ENCODE measurements at places on chromosomes 1 and 21.

- DNase-seq: no peak
These were observed 4.6 kb upstream of the ETS2 start for GRCh38 chr21:38800924-38801744.

DNA sequence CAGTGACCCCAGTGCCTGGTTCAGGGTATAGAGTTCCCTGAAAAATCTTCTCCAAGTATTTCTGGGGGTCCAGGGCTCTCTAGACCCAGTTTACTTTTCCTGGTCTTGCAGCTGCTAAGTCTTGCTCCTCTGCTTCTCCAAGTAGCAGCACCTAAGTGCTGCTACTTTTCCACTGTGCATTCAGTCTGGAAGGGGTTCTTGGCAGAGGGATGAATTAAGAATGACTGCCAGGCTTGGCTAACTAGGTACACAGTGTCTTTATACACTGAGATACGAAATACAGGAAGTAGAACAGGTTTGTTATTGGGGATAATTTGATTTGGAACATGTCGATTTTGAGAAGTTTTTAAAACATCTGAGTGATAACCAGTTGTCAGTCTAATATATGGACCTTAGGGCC lies 24.2 kb upstream of the ERICH3 start:
- no peak for DNase-seq

DNA sequence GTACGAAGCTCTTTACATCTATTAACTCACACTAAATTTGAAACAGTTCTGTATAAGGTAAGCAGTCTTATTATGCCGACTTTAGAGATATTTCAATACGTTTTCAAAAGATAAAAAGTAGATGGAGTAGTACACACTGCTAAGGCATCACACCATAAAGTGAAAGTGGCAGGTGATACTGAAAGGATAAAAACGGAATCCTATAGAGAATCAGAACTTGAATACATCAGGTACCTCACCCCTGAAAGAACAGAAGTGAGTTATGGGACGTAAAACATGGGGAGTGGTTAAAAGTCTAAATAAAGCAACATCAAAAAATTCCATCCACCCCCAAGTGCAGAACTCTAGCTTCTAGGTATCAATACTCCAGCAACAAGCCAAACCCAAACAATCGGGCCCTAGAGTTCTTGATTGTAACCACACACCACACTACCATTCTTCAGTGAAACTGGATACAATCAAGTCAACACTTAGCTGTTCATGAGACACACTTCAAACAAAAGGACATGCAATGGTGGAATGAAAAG lies 142.6 kb downstream of the SMYD3 start:
- no peak for DNase-seq

GRCh38 chr1:52877554-52877953 lies 35.0 kb downstream of the ZYG11A start:
- DNase-seq: no peak

DNA sequence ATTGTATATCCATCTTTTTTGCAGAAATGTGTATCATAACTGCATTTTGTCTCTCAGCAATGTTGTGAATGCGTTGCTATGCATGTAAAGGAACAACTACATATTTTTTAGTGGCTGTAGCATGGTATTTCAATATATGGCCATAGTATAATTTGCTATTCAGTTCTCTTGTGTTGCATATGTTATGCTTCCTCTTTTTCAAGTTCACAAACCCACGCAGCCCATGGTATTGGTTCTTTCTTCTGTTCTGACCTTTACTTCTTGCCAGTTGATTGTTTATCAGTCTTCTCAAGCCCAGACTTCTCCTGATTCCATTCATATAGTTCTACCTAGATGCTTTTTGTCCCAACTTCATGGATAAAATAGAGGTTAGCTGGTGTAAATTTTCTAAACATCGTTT lies 6.1 kb downstream of the SLC22A15 start:
- DNase-seq: no peak
